ENCODE measurements at places on chromosomes 1 and 21. TPM values are rescaled to one million over a fixed set of nuclear protein-coding genes. Genes with fewer than 3 reads are reported as not detected.

KCNH1 gene
- total RNA-seq: 12.1 TPM

PROK1 gene
- total RNA-seq: not detected

TMIGD3 gene
- total RNA-seq: 3.4 TPM

RPE65 gene
- 0.09 TPM for total RNA-seq

PGLYRP3 gene
- not detected for total RNA-seq

All from cerebellum (tissue), 4 donors.